ENCODE measurements at places on chromosomes 4 and X.

- no peak for DNase-seq
Observed at GRCh38 chr4:119939071-119939995, 127.3 kb downstream of the MAD2L1 start.

DNA sequence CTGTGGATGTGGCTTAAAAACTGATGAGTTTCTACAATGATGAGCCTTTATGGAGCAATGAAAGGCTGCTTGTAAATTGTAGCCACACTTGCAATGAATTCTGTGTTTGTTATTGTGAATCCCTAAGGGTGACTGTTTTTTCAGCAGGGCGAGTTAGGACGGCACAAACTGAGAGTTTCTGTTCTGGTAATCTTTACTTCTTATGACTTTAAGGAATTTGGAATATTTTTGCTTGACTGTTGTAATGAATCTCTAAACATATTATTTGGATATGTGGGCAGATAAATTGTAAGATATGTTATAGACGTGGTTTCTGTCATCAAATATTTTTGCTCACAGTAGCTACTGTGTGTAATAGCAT lies 22.2 kb downstream of the RBPJ start:
- no peak for DNase-seq

DNA sequence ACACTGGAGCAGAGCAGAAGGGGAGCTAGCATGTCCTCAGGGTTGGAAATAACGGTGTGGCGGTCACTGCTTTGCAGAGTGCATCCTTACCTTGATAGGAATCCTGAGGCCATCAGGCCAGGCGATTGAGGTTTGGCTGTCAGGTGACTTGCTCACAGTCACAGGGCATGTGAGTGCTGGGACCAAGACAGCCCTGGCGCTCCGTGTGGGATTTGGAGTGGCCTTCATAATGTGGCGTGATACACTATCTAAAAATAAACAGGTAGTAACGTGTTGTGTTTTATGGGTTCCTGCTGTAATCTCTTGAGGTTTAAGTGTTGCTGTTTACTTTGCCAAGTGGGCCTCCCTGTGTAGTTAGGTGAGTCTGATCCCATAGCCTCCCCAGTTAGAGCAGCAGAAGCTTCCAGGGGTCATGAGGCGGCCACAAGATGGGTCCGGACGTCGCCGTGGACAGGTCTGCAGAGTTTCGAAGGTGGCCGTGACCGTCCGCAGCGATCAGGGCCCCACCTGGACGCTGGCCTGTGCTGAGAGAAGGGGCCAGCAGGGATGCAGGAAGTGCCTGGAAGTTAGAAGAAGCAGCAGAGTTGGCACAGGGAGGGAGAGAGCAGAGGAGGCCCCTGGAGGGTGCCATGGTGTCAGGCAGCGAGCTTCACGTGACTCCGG lies 27.7 kb downstream of the RGS12 start:
- no peak for DNase-seq

DNA sequence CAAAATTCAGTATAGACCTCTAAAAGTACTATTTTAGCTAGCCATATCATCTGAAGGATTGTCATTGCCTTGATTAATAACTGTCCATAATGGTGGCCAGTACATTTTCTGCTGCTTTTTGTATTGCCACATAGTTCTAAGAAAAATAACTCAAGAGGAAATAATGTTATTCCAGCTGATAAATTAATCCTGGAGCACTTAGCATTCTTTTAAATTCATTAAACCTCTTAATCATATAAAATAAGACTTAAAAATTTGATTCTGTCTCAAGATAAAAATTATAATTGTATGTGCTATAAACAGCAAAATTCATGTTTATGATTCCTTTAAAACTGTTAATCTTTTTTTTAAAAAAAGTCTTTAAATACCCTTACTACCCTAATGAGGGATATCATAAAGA lies 12.7 kb downstream of the PTPN13 start:
- DNase-seq: no peak

- DNase-seq: no peak
Observed at GRCh38 chrX:41721590-41721989, 2.4 kb upstream of the GPR82 start.

- no peak for DNase-seq
Observed at GRCh38 chr4:7815981-7816380, 123.7 kb downstream of the AFAP1 start.

DNA sequence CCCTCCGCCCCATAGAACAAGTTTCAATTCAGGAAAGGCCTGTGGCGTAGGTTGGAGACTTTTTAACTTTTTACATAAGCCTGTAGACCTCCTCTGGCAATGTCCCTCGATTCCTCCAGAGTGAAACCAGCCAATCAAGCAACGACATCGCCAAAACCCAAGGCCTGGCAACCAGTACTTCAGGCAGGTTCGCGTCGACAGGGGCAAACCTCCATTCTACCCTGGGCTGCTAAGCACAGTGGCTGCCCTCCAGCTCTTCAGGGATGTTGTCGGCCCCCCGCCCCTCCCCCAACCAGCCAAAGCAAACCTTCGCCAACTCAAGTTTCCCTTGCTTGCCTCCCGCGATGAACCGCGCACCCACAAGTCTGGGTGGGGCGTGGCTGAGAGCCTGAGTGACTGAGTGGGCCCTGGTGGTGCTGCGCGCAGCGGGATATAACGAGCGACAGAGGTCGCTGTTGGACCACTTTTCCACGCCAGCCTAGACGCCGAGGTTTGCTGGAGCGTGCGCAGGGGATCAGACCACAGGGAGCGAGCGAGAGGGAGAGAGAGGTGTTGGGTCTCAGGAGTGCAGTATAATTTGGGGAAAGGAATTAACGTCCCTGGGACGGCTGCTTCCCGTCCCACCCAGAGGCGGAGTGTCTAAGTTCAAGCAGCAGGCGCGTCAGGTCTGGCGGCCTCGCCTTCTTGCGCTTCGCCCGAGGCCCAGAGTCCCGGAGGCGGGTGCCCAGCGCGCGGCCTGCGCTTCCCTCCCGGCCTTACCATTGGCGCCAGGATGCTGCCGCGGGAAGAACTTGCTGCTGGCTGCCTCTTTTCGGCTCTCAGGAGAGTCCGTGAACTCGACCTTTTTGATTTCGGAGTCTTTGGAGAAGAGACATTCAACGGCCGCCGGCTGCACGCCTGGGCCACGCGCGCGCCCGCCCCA lies 9.0 kb upstream of the PITX2 start:
- no peak for DNase-seq

DNA sequence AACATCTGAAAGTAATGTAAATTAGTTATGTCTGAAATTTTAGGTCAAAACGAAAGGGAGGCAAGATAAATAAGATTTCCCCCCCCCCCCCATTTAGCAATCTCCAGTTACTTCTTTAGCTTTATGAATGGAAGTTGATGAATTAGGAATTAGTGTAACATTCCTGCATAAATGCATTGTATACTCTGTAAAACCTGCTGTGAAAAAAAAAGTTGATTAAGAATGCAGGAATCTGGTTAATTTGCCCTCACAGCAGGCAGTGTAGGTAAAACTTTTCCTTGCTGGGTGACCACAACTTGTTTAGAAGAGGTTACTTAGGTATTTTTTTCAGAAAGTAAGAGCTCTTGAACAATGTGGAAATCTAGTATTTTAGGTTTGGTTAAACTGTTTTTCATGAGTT lies 15.3 kb downstream of the LARP7 start:
- DNase-seq: no peak

DNA sequence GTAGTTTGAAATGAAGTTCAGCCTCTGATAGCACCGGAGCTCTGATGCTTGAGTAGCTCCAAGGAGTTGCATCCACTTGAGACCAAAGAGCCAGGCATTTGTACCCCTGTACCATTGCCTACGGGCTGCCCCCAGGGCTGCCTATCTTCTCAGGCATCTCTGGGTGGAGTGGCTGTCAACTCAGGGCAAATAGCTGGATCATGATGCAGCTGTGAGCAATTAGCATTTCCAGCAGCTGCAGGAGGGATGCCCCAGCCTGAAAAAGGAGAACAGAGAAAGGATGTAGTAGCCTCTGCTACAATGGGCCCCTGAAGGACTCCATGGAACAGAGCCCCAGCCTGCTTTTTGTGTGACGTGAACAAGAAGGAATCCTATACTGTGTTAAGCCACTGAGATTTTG lies 492.6 kb downstream of the BCOR start:
- DNase-seq: no peak

DNA sequence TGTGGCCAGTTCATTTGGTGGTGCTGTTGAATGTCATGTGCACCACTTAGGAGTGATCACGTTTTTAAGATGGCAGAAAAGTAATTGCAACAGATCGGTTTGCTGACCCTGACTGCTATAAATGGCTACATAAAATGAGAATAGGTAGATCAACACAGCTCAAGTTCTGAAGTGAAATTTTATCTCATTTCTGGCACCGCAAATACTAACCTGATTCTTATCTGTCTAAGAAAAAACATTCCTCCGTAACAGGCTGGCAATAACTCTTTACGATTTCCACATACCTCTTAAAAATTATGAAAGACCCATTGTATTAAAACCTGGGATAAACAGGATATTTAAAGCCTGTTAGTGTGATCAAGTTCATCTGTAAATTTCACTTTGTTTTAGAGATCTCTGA lies 387.5 kb downstream of the PDGFC start:
- DNase-seq: no peak

GRCh38 chrX:7061429-7061828 lies 86.1 kb upstream of the STS start:
- DNase-seq: no peak

DNA sequence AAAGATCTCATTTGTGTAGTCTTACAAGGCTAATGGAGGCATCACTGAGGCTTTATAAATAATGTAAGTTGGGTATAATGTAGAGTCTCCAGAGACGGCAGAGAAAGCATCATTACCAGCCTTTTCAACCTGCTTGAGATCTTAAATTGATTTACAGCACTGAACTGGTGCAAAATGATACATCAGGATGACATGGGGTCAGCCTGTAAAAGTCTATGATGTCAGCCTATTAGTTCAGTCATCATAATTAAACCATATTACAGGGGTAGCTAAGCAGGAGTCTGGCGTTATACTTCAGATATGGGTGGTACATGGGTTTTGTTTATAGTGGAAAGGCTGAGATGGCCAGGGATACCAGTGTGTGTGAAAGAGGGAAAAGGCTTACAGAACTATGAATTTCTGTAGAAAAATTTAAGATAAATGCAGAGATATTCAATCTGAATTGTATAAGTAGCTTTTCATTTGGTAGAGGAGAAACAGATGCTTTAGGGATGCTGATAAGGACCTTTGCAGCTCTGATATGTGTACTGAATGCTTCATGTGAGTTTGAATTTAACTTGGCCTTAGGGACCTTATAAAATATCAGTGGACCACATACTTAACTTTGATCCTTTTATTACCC lies 2.7 kb downstream of the SMAD1 start:
- no peak for DNase-seq

DNA sequence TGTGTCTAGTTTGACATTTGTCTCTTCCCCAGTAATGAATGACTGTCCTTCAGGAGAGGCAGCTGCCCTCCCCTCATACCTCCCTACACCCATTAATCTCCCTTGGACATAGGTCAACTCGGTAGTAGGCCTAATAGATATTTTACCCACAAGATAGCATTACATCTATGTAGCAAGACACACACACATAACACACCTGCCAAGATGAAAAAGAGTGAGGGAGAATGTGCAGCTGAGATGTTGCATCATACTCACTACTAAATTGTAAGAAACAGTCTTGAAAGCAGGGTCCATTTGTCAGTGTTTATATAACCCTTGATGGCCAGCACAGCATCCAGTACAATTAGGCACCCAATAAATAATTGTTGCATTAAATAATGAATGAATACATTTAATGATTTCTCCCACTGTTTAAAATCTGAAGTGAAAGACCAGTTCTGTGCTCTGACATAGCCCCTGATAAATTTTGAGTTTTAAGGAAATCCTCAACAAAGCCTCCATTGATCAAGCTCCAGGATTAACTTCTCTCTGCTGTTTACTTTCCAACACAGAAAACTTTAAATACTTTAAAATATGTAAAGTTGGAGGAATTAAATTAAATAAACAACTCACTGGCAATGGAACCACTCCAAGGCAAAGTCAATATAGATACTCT lies 440.8 kb upstream of the RASGEF1B start:
- DNase-seq: no peak

DNA sequence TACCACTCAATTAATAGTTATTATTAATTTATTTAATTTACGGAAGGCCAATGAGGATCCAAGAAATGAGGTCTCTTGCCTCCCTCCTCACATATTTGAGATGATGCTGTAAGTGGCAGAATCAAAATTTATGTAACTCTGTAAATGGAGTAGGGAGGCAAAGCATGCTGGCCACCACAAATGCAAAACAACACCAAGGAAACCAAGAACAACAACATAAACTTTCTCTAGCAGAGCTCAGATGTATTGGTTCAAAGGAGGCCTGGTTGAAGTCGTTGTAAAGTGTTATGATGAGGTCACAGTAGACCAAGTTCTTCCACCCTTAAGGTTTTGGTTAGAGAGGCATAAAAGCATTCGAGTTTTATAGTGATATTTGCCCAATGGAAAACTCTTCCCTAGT lies 194.8 kb upstream of the FAT1 start:
- no peak for DNase-seq

- no peak for DNase-seq
Observed at GRCh38 chrX:15207994-15208393, 61.9 kb downstream of the ASB9 start.

DNA sequence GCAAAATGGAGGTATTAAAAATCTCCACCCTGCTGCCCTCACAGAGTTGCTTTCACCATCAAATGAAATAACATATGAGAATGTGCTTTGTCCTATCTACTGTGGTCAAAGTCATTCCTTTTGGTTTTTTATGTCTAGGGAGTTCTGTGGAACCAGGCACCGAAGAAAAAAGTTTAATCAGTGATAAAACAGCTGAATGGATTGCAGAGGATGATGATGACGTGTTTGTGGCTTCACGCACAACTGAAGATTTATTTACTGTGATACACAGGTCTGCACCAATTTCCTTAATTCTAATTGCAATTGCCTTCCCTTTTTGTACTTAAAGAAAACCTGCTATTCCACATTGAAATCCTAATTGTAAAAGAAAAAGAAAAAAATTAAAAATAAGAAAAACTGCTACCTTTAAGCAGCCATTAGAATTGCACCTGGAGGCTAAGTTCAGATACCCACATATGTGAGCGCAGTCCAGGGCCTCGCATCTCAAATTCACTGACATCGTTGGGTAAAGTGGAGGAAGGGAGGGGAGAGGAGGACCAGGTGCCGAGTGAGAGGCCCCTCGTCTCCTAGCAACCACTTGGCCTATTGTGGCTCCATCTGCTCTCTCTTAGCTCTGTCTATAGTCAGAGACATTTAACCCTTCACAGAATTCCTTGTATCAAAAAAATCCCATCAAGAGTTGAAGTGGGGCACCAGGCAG lies 10.5 kb upstream of the RTL5 start:
- DNase-seq: no peak

GRCh38 chr4:5940470-5941203 lies 47.8 kb upstream of the CRMP1 start:
- DNase-seq: no peak

- no peak for DNase-seq
Observed at GRCh38 chr4:105061136-105061696, 85.5 kb upstream of the TET2 start.

DNA sequence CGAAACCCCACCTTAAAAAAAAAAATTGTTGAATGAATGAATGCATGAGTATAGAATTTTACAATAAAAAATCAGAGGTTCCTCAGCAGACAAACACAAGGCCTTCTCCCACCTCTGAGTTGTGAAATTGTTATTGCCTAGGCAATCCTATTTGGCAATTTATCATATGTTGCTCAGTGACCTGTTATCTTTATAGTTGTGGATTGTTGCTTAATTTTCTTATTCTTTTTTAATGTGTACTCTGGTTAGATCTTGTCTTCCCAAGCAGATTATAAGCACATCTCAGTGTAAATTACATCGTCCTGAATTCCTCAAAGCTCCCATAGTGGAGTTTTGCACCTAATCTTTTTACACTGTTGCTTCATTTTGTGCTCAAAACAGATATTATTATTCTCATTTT lies 71.9 kb downstream of the RBM47 start:
- no peak for DNase-seq

GRCh38 chr4:186722796-186723291 lies 812 bp downstream of the FAT1 start:
- DNase-seq: no peak

Measured in activated CD8-positive, alpha-beta memory T cell treated with anti-CD3 and anti-CD28 coated beads for 4 hours (primary cell).